Activated gamma-delta T cell (primary cell): ENCODE measurements at places on chromosomes 16 and 17.

DNA sequence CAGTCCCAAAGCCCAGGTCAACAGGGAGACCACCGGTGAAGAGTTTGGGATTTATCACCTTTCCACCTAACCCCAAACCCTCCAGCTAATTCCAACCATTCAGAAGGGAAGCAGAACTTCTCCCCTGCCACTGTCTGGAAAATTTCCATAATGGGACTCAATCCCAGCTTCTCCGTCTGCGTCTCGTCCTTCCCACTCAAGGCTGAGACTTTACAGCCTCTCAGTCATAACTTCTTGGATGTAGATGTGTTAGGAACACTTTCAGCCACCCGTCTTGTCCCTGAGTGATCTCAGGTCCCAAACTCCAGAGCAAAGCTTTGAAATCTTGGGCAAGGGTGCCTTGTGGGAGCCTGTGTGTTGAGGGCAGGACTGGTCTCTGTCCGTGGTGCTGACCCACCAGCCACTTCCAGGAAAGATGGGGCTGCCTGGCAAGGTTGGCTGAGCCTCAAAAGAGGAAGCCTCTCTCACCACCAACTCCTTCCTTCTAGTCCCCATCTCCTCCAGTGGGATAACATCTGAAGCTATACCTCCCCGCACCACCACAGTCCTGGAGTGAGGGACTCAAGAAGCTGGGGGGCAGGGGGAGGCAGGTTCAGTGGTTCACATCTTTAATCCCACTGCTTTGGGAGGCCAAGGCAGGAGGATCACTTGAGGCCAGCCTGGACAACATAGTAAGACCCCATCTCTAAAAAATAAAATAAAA is 9.3 kb downstream of the GAS2L2 start:
- DNase-seq: no peak

- no peak for DNase-seq
Observed at GRCh38 chr17:8955021-8955959, 10.2 kb downstream of the PIK3R5 start.

- no peak for DNase-seq
Observed at GRCh38 chr17:58337210-58337599, 8.6 kb upstream of the TSPOAP1 start.

DNA sequence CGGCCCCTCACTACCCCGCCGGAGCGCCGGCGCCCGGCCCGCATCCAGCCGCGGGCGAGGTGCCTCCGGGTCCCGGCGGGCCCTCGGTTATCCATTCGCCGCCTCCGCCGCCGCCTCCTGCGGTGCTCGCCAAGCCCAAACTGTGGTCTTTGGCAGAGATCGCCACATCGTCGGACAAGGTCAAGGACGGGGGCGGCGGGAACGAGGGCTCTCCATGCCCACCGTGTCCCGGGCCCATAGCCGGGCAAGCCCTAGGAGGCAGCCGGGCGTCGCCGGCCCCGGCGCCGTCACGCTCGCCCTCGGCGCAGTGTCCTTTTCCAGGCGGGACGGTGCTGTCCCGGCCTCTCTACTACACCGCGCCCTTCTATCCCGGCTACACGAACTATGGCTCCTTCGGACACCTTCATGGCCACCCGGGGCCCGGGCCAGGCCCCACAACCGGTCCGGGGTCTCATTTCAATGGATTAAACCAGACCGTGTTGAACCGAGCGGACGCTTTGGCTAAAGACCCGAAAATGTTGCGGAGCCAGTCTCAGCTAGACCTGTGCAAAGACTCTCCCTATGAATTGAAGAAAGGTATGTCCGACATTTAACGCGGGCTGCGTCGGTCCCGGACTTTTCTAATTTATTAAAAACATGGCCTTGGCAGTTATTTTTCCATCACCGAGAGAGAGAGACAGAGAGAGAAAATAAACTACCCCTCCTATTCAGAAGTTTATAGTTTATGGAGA is 2.8 kb downstream of the IRX5 start:
- no peak for DNase-seq

- DNase-seq: no peak
Observed at GRCh38 chr16:47258874-47259461, 115.2 kb upstream of the NETO2 start.
